Left lung (tissue), 14 donors: ENCODE measurements at places on chromosomes 11 and 22. TPM values are rescaled to one million over a fixed set of nuclear protein-coding genes. Genes with fewer than 3 reads are reported as not detected.

- no peak for DNase-seq
Observed at GRCh38 chr11:113173126-113173525, 141.3 kb upstream of the TTC12 start.

GRCh38 chr11:92627615-92628256 lies 341.7 kb upstream of the MTNR1B start:
- DNase-seq: no peak

DNA sequence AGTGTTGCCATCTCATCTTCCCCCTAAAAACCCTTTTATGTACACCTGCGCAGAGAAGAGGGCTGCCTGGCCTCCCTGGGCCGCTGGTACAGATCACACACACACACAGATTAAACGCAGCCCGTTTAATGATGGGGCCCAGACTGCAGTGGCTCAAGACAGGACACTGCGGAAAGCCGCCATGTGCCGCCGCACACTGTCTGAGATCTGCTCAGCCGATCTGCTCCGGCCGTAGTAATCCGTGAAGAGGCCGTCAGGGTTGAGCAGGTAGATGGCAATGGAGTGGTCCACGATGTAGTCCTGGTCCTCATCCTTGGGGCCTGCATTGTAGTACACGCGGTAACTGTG lies 2.0 kb downstream of the SCO2 start:
- no peak for DNase-seq

DNA sequence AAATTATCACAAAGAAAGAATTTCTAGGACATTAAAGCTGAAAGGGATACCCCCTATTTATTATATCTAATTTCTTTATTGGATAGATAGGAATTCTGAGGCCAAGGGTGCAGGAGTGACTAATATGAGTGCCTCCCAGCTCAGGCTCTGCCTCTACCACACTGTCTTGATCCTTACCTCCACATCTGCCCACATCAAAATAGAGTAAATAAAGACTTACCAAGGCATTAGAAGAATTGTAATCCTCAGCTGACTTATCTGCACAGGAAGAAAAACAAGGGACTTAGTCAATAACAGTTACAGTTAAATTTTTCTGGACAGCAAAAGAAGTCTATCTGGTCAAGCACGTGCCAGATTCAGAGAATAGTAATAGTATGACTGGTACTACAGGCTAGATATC lies 72.6 kb upstream of the GDPD4 start:
- DNase-seq: no peak

DNA sequence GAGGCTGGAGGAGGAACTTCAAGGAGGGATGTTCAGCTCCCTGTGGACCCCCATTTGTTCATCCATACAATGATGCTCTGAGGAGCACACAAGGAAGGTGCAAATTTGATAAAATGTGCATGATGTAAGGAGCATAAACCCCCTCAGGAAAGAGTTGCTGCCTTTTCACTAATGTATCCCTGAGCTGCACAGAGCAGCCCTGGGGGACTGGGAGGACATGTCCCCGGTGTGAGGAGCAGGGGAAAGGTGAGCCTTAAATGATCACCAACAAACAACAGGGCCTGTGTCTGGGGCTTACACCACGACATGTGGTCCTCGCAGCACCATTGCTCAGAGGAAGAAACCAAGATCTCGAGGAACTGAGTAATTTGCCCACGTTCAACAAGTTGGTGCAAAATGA lies 3.5 kb upstream of the MAPK8IP2 start:
- DNase-seq: no peak

DNA sequence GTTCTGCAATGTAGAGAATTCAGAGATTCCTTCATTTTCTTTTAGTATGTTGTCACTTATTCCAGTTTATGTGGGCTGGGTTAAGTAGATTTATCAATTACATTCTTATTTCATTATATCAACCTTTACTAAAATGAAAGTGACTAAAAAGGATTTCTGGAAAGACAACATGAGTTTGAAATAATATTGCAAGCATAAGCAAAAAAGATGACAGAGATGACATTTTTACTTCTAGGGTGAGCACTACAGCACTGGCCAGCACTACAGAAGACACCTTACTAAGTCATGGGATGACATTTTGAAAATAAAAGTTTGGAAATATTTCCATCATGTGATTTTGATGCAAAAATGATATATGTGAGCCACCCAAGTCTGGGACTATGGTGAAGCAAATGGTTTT lies 2.1 kb upstream of the USP47 start:
- no peak for DNase-seq

GRCh38 chr11:120578596-120579154 lies 67.1 kb downstream of the GRIK4 start:
- DNase-seq: no peak

GRCh38 chr11:27216270-27217149 lies 146.5 kb downstream of the CCDC34 start:
- DNase-seq: peak; percentile 40

- DNase-seq: peak; percentile 46
Observed at GRCh38 chr11:88508759-88509581, 171.4 kb upstream of the CTSC start.

- DNase-seq: no peak
Observed at GRCh38 chr11:10502065-10502680, 38.8 kb downstream of the RNF141 start.

GRCh38 chr22:32355760-32356159 lies 1.9 kb upstream of the RFPL3 start:
- DNase-seq: no peak

DNA sequence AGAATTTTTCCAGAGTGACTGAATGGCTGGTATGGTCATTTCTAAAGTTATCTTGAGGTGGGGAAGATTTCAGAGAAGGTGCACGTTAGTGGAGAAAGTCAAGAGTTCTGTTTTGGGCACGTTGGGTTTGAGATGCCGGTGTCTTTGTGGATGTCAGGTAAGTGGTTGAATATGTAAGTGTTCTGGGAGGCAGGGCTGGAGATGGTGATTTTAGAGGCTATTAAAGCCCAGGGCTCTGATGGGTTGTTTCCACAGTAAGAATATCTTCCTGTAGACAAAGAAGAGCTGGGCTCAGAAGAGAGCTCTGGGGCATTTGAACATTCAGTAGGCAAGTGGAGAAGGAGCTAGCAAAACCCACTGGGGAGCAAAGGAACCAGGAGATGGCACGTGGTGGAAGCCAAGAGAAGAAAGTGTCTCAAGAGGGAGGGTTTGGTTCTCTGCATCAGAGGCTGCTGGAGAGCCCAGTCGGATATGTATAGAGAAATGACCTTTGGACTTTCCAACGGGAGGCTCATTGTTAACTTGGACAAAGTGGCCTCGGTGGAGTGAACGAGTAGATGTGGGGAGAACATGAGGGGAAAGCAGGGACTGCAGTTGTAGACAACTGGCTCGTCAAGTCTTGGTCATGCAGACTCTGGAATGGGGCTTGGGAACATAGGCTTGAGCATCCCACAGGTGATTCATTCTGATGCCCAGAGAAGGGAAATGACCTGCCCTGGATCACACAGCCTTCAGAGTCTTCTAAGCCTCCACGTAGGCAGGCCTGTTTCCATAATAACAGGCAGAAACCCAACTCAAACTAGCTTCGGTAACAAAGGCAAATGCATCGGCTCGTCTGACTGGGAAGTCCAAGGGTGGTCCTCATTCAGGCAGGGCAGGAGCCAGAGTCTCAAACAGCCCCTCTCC lies 98.4 kb upstream of the PARVA start:
- DNase-seq: no peak

GRCh38 chr11:35083431-35084238 lies 55.3 kb upstream of the CD44 start:
- DNase-seq: peak; percentile 63

DNA sequence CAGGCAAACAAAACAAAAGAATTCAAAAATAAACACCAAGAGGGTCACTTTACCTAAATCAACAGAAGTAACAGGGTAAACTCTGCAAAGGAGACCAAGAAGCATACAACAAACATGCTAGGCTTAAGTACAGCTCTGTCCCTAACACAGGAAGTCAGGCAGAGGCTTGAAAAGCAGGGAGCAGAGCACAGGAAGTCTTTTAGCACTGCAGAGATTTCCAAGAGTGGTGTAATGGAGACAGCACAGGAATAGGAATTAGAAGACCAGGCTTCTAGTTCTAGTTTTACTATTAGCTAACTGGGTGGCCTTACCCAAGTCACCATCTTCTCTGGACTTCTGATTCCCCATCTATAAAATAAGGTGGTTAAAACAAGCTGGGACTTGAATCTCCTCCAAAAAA lies 1.9 kb downstream of the RBFOX2 start:
- no peak for DNase-seq

DNA sequence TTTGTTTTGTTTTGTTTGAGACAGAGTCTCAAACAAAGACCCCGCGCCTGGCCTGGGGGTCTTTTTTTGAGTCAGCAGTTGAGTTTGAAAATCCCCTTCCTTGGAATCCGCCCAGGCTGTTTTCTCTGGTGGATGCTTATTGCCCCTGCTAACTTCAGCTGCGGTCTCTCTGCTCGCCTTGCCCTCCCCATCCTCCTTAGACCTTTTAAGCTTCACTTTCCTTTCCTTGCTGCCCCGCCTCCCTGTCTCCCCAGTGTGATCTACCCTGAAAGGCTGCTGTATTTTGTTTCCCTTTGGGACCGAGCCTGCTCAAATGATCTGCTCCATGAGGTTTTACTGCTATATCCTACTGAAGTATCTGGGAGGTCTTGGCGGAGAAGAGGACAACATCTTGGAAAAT lies 2.5 kb downstream of the USP18 start:
- no peak for DNase-seq

DNA sequence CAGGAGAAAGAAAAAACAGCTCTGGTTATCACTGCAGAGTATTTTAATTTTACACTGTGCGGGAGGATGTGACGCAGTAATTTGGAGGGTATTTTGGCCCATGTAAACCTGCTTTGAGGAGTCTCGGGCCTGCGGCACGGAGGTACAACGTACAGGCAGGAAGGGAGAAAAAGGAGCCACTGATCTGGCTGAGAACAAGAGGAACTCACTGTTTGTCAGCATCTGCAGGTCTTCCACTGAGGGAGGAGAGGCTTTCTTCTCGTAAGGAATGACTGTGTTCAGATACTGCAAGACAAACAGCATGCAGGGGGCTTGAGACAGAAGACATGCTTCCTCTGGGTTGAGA lies 44.0 kb downstream of the FEZ1 start:
- DNase-seq: no peak

DNA sequence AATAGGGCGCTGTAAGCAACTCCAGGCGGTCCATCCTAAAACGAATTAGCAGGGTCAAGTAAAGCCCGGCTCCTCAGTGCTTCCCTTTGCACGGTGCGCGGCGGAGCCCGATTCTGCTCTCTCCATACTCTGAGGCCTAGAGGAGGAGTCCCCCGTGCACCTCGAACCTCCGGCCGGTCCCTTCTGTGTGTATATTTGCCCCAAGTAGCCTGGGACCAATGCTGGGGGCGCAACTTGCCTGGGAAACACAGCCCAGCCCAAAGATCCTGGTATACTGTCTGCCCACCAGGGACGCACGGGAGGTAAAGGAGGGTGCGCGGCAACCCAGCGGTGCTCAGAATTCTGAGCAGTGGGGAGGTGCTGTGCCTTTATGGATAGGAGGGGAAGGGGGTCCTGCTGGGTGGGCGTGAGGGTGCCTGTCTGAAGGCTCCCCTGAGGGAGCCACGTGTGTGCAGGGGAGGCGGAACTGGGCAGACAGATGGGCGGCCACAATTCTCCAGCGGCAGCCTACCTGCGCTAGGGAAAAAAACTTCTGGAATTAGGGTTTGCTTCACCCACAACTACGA lies 4.8 kb upstream of the TBX1 start:
- DNase-seq: no peak

GRCh38 chr11:35138606-35138942 lies 397 bp upstream of the CD44 start:
- no peak for DNase-seq

DNA sequence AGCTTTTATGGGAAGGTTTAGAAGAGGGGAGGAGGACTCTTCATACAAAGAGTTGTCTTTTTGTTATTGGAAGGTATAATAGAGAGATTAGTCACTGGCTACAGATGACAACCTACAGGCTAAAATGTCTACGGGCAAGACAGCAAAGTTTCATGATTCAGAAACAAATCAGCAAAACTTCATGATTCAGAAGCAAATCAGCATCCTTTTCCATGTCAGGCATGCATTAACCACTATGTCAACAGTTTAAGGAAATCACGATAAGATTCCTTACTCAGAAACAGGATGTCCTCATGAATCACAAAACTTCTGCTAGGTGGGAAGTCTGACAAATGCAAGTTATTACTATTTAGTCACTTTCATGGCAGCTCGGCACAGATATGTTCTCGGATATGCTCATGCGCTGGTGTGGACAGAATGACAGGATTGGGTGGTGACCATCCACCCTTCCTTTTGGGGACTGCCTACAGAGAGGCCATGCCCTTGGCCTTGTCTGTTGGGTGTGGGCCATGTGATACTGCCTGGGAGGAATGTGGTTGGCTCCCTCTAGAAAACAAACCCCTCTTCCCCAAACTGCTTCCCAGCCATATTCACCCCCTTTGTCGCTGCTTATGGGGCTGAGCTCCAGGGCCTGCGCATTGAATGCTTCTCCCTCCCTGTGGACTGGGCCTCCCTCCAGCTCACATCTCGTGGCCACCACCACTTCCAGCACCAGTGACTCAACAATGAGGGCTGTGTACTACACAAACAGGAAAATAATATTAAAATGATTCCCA lies 10.1 kb downstream of the C11orf91 start:
- no peak for DNase-seq

- no peak for DNase-seq
Observed at GRCh38 chr11:18384157-18384641, 10.2 kb upstream of the LDHA start.

GRCh38 chr11:126888115-126888712 lies 112.4 kb downstream of the KIRREL3 start:
- DNase-seq: no peak

DNA sequence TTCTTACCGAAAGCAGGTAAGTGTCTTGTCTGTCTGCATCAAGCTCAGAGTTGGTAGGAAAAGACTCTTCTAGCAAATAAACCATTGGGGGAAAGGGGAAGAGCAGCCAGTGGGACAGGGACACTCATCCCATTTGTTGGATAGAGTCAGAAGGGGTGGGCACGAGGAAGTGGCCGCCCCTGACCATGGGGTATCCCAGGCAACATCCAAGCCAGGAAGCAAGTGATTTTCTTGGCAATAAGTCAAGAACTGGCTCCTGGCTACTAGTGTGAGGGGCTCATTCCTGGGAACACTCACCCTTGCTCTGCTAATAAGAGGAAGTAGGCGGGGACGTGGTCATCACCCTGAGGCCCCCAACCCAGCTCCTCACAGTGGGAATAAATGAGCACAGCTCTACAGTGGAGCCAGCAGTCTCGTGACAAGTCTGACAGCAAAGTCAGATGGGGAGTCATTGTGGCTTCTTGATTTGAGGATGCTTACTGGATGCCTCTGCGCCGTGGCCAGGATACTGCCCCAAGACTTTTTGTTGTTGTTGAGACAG lies 6.7 kb downstream of the SLC25A18 start:
- no peak for DNase-seq

GRCh38 chr11:122910775-122911174 lies 28.2 kb downstream of the JHY start:
- DNase-seq: no peak

PRODH gene
- 67.1 TPM for polyA plus RNA-seq

OR5T3 gene
- polyA plus RNA-seq: not detected

FAM227A gene
- 3.7 TPM for polyA plus RNA-seq

PARVG gene
- polyA plus RNA-seq: 3.0 TPM

GDPD4 gene
- polyA plus RNA-seq: 0.68 TPM

C22orf42 gene
- not detected for polyA plus RNA-seq

ZNF215 gene
- polyA plus RNA-seq: 1.2 TPM

USP2 gene
- 4.9 TPM for polyA plus RNA-seq

PRR5L gene
- polyA plus RNA-seq: 10.7 TPM

CCND1 gene
- 208 TPM for polyA plus RNA-seq

APOA5 gene
- polyA plus RNA-seq: 0.07 TPM
